HepG2 (cell line): ENCODE measurements at places on chromosomes 4 and X. TPM values are rescaled to one million over a fixed set of nuclear protein-coding genes. Genes with fewer than 3 reads are reported as not detected.

GRCh38 chr4:181661090-181661489 is 582.1 kb upstream of the TENM3 start:
- H3K4me1 ChIP-seq, result no peaks in the 10 kb centered on the region
- no peak for DNase-seq
- H3K27ac ChIP-seq, result no peak overlapping the region
- H3K4me3 ChIP-seq, result no peak overlapping the region
- no peaks in the 10 kb centered on the region for H3K27me3 ChIP-seq

- H3K27ac ChIP-seq, result no peak overlapping the region
- DNase-seq, result no peak
- H3K4me3 ChIP-seq, result no peak overlapping the region
These were observed 10.9 kb downstream of the SAP30 start for GRCh38 chr4:173381610-173382009.

DNA sequence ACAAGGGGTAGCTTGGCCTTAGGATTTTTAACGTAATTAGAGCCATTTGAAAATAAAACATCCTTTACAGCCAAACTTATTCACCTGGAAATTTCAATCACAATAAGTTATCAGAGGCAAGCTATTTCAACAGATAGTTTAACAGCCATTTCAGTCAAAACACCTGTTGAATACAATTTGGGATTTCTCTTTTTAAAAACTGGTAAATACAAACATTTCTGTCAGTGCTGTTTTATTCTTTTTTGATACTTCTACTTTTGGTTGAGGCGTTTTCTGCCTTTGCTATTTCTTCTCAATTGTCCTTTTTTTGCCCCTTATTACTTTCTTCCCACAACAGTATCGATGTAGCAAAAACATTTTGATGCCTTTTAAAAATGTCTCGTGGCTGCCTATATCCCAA is 2.1 kb upstream of the DACH2 start:
- H3K4me3 ChIP-seq, result no peak overlapping the region
- H3K27ac ChIP-seq, result no peak overlapping the region
- H3K4me1 ChIP-seq, result peaks cover 6% of the 10 kb centered on the region; the same call in 1 of the 2 replicates
- no peak for DNase-seq
- no peaks in the 10 kb centered on the region for H3K36me3 ChIP-seq

TMEM156 gene
- not detected in 2 replicates for total RNA-seq

GRCh38 chr4:168776382-168776781 is 233.7 kb downstream of the CBR4 start:
- H3K27ac ChIP-seq, result no peak overlapping the region
- H3K36me3 ChIP-seq, result no peaks in the 10 kb centered on the region
- no peak for DNase-seq
- H3K4me3 ChIP-seq, result no peak overlapping the region
- H3K27me3 ChIP-seq, result no peaks in the 10 kb centered on the region

SPANXC gene
- not detected in 2 replicates for total RNA-seq

- no peak overlapping the region for H3K27ac ChIP-seq
- H3K36me3 ChIP-seq, result no peaks in the 10 kb centered on the region
- H3K27me3 ChIP-seq, result no peaks in the 10 kb centered on the region
- DNase-seq, result no peak
These were observed 26.4 kb upstream of the PGM2 start for GRCh38 chr4:37799941-37800554.

P2RY8 gene
- total RNA-seq, result 0.66 and 1.0 TPM in 2 replicates

TEX13D gene
- not detected in 2 replicates for total RNA-seq

DNA sequence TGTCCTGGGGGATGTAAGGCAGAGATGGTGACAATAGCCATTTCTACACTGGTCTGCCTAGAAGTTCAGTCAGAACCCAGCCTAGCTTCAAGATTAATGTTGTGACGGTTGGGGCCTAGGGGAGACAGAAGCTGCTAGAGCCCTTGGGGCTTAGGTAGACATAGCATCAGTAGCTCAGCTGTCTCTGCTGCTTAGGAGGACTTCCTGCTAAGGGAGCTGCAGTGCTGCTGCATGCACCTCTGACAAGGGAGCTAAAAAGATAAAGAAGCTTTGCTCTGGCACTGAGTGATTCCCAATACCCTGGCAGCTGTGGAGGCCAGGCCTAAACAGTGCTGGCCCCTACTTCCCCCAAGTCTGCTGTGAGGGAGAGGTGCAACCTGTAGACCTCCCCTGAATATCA is 116.0 kb downstream of the CT47B1 start:
- peaks cover 29% of the 10 kb centered on the region for H3K4me1 ChIP-seq
- no peaks in the 10 kb centered on the region for H3K36me3 ChIP-seq
- H3K27ac ChIP-seq, result no peak overlapping the region
- no peak for DNase-seq
